ENCODE measurements at places on chromosomes 5 and 9.

DNA sequence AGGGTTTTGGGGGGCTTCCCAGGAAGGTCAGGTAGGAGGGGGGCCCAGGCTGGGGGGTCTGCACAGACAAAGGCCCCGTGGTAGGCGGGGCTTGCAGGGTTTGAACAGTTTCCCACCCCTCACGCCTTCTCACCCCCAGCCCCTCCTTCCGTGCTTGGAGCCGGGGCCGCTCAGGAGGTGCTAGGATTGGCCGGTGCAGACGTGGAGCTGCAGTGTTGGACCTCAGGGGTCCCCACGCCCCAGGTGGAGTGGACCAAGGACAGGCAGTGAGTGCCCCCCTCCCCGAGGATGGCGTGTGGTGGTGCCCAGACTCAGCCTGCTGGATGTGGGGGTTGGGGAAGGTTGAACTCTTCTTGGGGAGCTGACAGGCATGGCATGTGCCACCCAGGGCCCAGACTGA is 83.8 kb downstream of the HMCN2 start:
- DNase-seq: no peak

- peak; percentile 37 for DNase-seq
Measured at GRCh38 chr5:109688630-109688969, 1.1 kb upstream of the MAN2A1 start.

DNA sequence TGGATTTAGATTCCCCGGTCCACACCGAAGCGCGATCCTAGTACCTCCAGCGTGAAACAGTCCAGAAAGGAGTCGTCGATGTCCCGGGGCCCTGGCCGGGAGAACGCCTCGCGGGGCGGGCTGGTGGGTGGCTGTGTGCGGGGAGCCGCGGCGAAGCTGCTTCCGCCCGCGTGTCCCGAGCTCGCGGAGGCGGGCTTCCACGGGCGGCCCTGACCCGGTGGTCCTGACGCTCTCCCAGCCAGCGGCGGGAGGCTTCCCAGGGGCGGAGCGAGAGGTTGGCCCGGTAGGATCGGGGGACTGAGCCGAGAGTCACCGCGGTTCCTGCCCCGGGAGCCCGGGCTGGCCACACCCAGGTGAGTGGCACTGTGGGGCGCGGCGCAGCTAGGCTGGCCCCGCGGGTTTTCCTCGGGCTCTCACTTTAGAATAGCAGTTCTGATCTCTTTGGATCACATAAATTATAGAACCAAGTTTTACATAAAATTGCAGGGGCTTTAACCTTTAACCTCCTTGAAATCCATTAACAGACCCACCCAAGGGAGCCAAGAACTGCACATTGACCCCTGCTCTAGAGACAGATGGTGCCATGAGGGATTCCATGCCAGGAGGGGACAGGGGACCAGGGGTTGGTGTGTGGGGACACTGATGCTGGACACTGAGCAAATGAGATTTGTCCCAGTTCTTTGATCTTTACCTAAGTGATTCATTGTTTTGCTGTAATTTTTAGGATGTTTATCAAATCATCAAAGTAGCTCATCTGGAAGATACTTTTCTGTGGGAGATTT is 29.2 kb upstream of the IL31RA start:
- no peak for DNase-seq

DNA sequence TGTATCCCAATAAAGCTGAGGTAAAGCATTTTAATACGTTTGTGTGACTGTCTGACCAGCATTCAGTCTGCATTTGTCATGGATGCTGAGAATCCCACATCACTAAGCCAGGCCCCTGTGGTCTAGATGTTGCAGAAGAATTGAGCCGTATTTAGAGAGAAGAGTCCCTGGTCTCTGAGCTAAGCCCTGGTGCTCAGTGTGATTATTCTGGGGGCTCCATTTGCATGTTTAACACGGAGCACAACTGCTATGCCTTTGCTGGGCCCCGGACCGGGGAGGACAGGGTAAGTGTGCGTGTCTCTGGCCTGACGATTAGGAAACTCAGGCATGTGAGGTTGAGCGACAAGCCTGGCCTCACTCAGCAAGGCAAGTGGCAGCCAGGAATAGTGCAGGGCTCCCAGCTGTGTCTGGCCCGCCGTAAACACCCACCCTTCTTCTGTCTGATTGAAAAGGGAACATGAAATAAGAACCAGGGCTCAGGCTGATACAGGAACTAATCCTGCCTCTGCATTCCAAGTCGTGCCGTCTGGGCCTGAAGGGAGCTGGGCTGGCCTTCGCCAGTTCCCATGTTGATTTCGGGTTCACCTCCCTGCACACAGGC is 22.3 kb downstream of the FAM78A start:
- DNase-seq: no peak

GRCh38 chr9:81116340-81117137 is 572.8 kb downstream of the TLE1 start:
- DNase-seq: no peak

GRCh38 chr9:34686231-34686630 is 4.8 kb downstream of the CCL19 start:
- no peak for DNase-seq

- no peak for DNase-seq
Measured at GRCh38 chr5:14920121-14920520, 48.5 kb upstream of the ANKH start.

- no peak for DNase-seq
Measured at GRCh38 chr9:80632041-80632440, 1057.3 kb downstream of the TLE1 start.

DNA sequence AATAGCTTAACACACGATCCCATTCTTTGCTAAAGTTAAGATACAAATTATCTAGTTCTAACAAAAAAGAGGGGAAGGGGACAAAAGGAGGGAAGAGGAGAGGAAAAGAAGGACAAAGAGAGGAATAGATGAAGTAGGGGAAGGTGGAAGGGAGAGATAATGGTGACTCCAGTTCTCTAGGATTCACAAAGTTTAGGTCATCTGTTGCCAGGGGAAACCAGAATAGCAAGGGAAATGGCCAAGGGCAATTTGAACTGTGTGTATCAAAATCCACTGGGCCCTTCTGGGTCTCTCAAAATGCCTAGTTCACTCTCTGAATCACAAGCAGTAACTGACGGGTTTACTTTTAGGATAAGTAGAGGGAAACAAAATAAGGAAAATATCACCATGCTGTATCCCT is 7.6 kb downstream of the SLC24A2 start:
- no peak for DNase-seq

DNA sequence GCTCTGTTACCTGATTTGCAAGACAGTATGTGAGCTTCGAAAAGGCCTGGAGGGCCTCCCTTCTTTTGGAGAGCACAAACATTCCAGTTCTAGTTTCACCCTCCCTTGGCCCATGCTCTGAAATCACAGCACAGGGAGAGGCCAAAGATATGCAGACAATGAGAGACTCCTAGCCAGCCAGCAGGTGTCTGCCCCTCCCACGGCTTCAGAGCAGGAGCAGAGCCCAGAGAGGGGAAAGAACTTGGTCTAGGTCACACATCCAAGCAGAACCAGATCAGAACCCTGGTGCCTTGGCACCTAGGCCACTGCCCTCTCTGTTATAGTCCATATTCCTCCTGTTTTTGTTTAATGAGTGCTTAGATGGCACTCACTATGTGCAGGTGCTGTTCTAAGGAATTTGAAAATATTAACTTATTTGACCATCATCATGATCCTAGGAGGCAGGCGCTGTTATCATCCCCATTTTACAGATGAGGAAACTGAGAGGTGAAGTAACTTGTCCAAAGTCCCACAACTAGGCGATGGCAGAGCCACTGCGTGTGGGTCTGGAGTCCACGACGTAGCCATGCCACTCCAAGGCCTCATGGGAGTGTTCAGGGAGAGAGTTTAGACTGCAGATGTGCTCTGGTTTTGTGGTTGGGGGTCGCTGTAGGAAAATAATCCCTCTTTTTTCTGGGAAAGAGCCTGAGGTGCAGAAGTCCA is 27.2 kb downstream of the TMOD1 start:
- no peak for DNase-seq

DNA sequence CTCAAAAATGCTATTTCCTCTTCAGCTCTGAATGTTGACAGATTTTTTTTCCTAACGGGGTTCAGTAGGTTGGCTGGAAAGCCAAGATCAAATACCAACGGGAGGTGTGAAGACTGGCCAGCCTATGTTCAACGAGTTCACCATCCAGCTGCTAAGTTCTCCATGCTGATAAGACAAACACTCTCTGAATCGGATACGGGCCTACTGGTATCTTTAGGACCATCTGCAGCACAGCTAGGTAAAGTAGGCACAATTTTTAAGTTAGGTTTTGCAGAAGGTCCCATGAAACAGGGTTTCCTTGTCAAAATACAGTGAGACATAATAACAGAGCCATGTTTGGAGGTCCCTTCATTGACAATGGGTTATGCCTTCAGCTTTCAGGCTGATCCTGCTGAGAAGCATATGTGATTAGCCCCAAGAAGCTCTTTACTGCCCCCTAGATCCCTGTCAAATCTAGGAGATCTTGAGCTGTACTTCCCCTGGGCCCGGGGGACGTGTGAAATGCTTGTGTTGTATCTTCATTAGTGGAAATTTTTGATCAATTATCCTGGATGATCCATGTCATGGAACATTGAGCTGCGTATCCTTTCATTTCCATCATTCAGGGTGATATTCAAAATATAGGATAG is 60.6 kb downstream of the PGM5 start:
- peak; percentile 19 for DNase-seq

GRCh38 chr5:463301-463700 is 20.3 kb downstream of the EXOC3 start:
- no peak for DNase-seq

- DNase-seq: no peak
Measured at GRCh38 chr5:73654171-73654811, 28.3 kb downstream of the ARHGEF28 start.

DNA sequence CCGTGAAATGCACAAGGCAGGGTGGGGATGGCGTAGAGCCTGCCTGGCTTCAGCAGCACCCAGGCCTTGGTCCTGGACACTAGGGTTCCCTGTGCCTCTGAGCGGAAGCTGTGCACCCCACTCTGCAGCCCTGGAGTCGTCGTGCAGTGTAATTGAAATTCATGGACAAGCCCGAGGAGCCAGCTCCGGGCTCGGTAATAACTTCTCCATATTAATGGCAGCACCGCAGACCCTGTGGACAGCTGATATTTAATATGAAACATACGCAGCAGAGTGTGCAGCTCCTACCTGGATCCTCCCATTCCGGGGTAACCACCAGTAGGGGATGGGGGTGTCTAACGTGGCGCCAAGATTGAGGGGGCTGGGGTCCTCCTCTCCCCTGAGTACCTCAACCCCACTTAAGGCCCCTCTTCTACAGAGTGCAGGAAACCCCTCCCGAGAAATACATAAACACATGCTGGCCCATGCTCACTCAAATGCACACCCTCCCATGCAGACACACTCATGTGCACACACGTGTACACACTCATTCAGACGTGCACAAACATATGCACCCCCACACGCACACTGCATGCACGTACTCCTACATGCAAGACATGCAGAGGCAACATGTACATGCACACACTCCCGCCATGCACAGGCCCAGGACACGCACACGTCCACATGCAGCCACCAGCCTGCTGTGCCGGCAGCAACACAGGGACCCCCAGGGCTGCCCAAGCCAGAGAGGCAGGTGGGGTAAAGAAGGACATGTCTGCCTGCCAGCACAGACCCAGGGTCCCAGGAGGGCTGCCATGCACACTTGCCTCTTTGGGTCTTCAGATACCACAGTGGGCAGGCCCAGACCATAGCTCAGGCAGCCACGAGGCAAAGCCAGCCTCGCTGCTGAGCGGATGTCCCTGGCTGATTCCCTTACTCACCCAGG is 8.1 kb downstream of the ADAMTS2 start:
- no peak for DNase-seq

DNA sequence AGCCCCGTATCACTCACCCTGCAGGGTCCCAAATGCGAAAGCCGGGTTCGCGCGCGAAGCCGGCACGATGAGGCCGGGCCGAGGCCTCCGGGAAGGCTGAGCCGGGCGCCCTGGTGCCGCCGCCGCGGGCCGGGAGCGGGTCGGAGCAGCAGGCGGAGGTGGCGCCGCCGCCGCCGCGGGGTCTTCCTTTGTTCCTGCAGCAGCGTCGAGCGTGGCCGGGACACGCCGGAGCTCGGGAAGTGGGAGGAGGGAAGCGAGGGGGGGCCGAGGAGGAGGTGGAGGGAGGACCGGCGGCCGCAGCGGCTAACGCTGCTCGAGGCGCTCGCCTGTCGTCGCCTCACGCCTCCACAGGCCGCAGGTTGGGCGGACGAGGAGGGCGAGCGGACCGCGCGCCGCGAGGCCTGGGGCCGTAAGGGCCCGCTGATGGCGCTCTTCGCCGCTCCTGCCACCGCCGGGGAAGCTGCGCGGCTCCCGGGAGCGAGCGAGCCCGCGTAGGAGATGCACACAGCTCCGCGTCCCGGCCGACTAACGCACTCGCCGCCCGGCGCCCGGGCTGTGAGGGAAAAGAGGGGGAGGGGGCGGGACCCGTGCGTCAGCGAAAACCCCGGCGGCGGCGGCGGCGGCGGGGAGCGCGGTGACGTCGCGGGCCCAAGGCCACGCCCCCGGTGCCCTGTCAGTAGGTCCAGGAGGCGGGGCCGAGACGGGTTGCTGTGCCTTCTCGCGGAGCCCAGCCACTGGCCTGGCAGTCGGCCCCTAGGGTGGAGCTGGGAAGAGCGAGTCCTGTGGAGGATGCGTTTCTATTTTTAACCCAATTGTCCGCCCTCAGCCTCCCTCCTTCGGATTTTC is at the start of gene ZFAND5:
Gene ZFAND5 (minus strand): TSS at position 530 of the 846 bp plus-strand sequence. CDS start 4,430 bp downstream, outside the sequence.
- peak; percentile 95 for DNase-seq

DNA sequence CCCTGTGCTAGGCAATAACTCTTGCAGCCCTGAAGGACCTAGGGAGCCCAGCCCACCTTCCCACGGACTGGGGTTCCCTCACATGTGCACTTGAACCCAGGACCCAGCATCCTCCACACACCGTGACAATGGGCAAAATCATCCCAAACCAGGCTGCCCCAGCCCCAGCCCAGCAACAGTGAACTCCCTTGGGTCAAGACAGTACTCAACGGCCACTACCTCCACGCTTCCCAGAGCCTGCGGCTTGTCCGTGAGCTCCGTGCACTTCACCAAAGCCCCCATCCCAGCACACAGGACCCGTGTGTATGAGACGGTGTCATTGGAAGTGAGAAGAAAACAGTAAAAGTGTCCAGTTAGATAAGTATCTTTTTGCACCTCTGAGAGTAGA is 55.8 kb downstream of the IPPK start:
- no peak for DNase-seq

DNA sequence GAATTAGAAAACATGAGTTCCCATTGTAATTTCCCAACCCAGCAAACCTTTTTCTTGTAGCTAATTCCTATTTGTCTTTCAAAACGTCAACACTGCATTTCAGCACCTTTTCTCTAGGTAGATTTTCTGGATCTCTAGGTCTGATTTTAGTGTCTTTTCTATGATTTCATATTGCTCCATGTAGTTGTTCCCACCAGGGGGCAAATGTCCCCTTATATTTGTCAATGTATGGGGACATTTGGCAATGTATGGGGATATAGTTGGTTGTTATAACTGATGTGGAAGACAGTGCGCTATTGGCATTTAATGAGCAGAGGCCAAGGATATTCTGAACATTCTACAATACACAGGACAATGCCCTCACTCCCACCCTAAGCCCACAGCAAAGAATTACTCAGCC is 273.9 kb upstream of the ADRA1B start:
- DNase-seq: no peak

DNA sequence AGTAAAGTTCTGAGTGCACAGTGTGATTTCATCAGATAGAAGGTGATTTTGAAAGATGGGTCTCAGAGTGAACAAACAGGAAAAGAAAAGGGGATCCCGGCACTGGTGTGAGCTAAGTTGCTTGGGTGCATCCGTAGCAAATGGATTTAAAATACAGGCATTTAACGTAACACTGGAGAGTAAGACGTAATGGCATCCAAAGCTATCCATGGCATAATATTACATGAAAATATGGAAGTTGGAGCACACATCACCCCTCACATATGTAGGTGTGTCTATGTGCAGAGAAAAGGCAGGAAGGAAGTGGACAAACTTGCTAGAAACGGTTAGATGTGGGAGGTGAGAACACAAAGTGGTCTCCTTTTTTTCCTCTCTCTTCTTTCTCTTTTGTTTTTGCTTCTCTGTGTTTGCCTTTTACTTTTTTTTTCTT is 38.2 kb upstream of the SEMA4D start:
- no peak for DNase-seq

Data from HuH-7 (cell line).